ENCODE measurements at places on chromosomes 4 and X. TPM values are rescaled to one million over a fixed set of nuclear protein-coding genes. Genes with fewer than 3 reads are reported as not detected.

DNA sequence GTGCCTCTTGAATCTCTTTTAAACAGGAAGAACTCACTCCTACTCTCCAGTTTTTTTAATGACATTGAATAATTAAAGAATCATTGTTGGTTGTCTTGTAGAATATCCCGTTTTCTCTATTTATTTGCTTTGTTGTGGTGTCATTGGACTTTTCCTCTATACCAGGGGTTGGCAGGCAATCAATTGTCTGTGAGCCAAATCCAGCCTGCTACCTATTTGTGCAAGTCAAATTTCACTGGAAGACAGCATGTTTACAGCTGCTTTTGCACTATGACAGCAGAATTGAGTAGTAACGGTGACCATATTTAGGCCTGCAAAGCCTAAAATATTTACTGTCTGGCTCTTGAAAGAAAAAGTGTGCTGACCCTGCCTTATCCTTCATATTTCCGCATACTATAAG, 34.8 kb downstream of the POLA1 start:
- DNase-seq: no peak

- no peak for DNase-seq
Measured at GRCh38 chrX:34900691-34901090, 41.9 kb upstream of the FAM47B start.

DNA sequence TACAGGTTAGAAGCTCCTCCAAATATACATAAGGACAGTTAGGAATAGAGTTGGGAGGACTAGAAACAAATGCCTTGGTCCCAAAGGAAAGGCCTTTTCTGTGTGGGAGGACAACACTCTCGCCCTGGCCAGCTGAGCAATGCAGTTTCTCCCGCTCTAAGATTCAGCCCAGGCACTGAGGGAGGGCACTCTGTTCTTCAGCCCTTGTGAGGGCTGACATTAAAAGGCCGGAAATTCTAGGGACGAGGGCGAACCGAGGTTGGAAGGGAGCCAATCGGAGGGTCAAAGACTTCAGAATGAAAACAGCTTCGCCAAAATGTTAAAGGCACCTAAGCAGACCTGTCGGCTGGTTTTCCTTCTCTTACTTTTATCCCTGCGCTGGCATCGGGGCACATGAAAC, 2.9 kb upstream of the PTCHD1 start:
- DNase-seq: no peak

DNA sequence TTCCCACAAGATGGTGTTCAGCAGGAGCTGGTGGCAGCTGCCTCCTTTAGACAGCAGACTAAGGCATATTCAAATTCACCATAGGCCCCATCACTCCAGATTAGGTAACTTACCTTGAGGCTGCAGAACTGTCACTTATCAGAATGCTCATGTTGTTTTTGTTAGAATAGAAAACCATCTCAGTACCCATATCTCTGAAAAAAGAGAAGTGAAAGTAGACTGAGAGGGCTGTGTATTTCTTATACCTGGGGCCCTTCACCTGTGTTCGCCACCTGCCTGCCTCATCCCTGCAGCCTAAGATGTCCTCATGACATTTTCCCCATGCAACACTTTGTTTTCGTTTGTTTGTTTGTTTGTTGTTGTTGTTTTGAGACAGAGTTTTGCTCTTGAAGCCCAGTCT, 32.9 kb upstream of the SPRY1 start:
- DNase-seq: no peak

DNA sequence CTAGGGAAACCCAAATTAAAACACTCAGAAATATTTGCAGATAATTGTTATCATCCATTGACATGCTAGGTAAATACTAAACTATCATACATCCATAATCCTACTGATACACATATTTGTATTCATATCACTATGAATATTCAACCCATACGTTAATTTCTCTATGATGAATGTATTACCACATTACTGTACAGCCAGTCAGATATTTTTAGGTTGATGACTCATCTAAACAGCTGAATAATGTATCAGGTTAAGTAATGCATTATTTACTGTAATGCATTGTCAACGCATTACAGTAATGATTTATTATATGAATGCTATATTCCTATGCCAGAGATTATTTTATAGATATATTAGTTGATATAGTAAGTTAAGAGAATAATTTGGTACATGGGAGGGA, 37.1 kb downstream of the VEGFC start:
- DNase-seq: no peak

DNA sequence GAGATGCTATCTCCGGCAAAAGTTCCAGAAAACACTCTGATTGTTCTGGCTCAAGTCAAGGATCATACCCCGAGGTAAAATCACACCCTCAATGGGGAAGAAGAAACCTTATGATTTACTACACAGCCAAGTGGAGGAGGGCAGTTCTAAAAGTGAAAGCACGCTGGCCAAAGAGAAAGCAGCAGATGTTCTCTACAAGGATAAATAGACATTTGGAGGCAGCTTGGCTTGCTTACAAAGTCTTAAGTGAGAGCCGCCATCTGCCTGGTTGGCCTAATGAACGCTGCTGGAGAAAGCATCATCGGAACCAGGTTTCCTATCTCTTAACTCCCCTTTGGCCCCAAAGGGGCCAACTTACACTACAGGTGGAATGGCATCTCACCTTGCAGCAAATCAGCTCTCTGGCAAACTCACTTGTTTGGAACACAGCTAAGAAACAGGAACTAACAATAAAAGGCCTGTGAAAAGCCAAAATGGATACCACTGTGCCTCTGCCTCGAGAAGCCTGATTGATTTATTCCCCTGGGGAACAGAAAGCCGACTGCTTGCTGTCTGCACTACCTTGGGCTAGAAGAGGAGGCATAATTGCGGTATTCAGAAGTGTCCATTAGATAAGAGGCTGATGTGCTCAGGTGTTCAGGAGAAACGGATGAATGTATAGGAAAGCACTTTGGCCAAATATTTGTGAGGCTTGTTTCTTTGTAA, 22.8 kb downstream of the FRAS1 start:
- DNase-seq: no peak

GRCh38 chr4:72275381-72275780, 243.6 kb downstream of the NPFFR2 start:
- DNase-seq: no peak

DNA sequence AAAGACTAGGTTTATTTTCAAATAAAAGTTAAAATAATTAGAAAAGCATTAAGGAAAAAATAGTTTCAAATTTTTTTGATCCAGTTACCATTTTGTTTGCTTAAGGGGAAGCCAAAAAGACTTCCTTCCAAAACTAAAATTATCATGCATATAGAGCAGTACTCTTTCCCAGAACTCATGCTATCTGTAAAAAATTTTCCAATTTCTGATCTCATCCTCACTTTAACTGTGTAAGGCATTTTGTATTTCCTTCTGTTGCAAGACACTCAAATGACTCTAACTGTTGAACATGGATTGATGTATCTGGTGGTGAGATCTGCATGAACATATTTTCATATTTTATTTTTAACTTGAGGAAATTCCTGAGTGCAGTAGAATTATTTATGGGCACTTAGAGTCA, 150.1 kb downstream of the ADAM29 start:
- no peak for DNase-seq

- no peak for DNase-seq
Measured at GRCh38 chr4:48134081-48134480, at the start of gene TXK. Gene TXK (minus strand): TSS chr4:48134250. CDS start chr4:48134170, 80 bp downstream.

- DNase-seq: no peak
Measured at GRCh38 chr4:186757696-186758355, 34.2 kb upstream of the FAT1 start.

DNA sequence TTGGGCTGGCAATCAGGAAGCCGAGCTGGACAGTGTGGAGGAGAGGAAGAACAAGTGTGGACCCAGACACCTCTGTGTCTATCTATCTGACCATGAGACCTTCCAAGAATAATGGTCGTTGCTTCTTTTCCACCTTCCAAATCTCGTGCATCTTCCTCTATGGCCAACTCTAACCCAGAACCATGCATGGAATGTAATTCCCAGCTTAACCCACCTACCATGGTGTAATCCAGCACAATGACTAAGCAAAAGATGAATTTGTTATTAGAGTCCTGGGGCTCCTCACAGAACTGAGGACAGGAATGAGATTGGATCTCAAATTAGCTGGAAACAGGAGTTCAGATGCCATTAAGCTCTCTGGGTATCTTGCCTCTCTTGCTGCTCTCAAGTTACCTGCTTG, 17.4 kb upstream of the TMEM184C start:
- DNase-seq: no peak

DNA sequence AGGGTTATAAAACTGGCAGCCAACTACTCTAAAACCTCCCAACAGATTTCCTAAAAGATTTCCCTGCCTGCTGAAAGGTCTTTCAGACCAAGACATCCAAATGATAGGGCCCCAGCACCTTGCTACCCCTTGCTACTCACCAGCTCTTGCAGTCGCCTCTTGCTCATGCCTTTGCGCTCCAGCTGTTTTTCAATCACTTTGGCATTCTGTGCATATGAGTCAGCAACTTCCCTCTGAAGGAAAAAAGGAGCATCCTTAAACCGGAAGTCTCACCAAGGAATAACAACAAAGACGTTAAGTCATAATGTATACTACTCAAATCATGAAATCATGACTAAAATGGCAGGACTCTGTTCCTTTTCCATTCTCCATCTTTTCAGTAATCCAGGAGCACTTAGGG, 24.0 kb downstream of the STEEP1 start:
- no peak for DNase-seq

- DNase-seq: no peak
Measured at GRCh38 chr4:150072906-150073714, 5.1 kb upstream of the DCLK2 start.

- no peak for DNase-seq
Measured at GRCh38 chrX:148915474-148915873, 415.1 kb downstream of the AFF2 start.

DNA sequence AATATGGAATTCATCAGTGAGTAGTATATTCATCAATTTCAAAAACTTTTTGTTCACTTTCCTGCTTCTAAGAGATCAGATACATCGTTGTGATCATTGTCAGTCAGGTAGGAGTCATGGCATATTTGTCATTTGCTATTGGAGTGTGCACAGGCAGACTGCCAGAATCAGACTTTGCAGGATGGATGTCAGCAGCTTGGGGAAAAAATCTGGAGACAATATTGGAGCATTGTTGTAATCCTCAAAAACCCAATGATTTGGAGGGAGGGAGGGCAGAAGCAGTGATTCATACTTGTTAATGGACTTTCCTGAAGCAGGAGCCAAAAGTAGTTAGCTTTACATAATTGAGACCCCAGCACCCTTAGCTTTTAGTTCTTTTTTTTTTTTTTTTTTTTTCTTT, 59.6 kb upstream of the DRP2 start:
- DNase-seq: no peak

GRCh38 chrX:99750721-99751120, 659.4 kb downstream of the PCDH19 start:
- DNase-seq: no peak

- no peak for DNase-seq
Measured at GRCh38 chr4:3745886-3746656, 20.1 kb upstream of the ADRA2C start.

DNA sequence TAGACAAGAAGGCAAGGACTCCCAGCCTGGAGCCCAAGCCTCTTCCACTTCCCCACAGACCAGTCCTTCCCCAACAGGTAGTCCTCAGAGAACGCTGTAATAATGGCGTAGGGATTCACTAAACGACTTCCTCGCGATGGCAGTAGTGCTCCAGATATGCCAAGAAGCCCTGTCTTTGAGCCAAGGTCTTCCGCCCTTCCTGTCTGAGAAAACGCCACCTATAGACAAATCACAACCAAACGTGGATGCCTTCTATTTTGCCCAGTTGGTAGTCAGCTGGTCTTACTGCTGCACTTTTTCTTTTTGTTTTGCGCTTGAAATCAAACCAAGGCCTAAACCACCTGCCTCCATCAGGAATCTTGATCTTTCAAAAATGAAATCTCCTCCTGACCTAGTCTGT, 203.3 kb downstream of the OR13H1 start:
- DNase-seq: no peak

- no peak for DNase-seq
Measured at GRCh38 chr4:3667258-3667657, 98.9 kb upstream of the ADRA2C start.

GRCh38 chrX:7242613-7243012, 94.7 kb upstream of the PUDP start:
- no peak for DNase-seq

DNA sequence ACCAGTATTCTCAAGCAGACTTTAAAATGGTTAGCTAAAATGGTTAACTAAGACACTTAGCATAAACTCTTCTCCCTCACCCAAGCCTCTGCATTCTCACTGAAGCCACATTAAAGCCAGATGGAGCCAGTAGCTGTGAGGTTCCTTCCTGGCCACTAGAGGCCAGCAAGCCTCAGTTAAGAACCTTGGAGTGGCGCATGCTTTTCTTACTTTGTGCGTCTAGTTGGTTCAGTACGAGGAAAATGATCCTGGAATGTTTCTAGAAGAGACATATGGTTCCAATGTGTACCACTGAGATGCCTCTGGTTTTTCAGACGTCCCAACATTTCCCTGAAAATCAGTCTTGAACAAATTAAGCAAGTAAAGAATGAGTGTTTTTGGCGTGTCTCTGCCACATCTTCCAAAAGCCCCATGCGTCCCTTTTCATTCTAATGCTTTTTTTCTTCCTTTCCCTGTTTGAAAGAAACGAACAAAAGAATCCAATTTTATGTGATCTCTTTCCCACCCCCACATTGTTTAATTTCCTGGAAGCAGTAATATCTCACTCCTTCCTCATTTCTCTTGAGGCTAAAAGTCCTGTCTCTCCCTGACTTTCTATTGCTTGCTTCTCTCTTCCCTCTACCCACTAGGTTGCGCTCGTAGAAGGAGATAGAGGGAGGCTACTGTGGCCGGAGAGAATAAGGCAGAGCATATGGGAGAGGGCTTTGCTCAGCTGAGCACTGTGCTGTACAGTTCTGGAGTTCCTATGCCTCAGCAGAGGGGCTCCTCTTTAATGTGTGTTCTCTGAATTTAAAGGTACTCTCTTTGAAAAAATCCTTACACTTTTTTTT, 82.9 kb upstream of the TAB3 start:
- DNase-seq: no peak

DNA sequence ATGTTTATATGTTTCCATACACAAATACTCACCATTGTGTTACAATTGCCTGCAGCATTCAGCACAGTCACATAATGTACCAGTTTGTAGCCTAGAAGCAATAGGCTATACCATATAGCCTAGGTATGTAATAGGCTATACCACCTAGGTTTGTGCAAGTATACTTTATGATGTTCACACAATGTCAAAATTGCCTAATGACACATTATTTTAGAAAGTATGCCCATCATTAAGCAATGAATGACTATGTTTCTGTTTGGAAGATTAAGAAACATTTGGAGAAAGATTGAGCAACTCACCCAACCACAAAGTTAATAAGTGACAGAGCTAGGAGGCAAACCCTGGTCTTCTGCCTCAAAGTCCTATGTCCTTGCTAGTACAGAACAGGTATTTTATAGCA, 96.8 kb upstream of the GRIA3 start:
- DNase-seq: no peak

GAGE2A gene
- total RNA-seq: not detected

KCNE5 gene
- total RNA-seq: 10.8 TPM

DRD5 gene
- 0.13 TPM for total RNA-seq

RAB41 gene
- total RNA-seq: not detected

SLC7A11 gene
- 8.2 TPM for total RNA-seq

KIT gene
- 20.9 TPM for total RNA-seq

THAP6 gene
- total RNA-seq: 20.0 TPM

HS6ST2 gene
- total RNA-seq: 23.6 TPM

NKAP gene
- total RNA-seq: 8.3 TPM

CDS1 gene
- total RNA-seq: 21.6 TPM

HGFAC gene
- total RNA-seq: 6.7 TPM

SSX4B gene
- not detected for total RNA-seq

All from progenitor cell of endocrine pancreas (in vitro differentiated cells).